Stimulated activated CD4-positive, alpha-beta T cell treated with anti-CD3 and anti-CD28 coated beads, TNF-alpha, amount 100 ng/mL, for 4 hours (primary cell): ENCODE measurements at places on chromosomes 4 and X.

DNA sequence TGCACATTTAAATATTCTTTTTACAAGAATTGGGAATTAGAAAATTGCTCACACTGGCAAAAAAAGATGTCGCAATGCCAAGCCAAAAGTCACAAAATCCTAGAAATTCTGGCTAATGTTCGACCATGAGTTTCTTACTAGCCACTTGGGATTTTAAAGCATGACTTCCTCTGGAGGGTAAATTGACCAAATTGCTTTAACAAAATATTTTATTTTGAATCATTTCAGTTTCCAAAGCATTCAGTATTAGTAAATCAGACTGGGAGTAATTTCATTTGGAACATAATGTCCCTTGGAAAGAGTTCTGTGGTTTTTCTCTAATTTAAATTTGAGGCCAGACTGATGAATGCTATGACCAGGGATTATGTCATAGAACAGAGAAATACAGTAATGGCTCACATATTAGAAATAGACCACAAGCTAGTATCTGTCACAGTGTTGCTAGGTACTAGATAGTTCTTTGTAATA, 7.6 kb upstream of the CXCL5 start:
- DNase-seq, result no peak

DNA sequence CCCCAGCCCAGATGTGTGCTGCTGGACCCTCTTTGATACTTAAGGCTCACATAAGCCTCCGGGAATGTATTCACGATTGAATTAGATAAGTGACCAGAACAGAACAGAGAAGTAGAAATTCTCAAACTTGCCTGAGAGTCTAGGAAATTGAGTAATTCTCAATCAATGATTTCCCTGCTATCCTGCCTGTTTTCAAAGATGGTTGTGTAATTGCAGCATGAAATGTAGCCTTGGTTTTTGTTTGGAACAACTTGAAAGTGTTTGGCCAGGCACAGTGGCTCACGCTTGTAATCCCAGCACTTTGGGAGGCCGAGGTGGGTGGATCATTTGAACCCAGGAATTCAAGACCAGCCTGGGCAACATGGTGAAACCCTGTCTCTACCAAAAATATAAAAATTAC, 41.2 kb downstream of the TNIP2 start:
- DNase-seq, result no peak

DNA sequence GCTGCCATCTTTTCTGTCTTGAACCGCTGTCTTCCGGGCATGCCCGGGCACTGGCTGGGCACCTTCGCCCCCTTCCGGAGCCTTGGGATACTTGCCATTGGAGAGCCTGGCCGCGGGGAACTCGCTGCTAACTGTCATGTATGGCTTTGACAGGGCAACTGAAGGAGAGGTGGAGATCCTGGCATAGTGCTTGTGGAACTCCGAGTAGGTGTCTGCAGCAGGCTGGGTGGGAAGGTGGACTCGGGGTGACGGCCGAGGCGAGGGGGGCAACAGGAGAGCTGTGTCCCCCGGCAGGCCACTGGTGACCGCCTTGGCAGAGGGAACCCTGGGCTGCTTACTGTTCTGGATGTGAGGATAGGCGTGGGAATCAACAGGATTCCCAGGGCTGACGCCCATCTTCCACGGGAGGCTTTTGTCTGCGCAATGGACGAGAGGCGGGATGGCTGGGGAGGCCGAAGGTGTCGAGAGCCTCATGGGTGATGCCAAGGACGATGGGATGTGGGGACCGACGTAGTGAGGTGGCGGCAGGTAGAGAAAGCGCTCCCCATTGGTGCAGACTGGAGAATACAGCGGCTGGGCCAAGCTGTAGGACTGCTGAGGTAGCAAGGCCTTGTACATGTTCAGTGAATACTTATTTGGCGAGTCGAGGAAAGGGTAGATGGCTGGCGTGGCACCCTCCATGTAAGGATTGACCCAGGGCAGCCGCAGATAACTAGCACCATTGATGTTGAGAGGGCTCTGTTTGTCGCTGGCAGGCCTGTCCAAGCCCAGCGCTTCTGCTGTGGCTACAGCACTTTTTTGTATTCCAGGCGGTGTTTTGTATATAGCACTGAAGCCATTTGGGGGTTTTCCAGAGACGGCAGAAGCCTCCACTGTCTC, 23.4 kb downstream of the BCOR start:
- no peak for DNase-seq

- no peak for DNase-seq
Observed at GRCh38 chrX:13345037-13345436, 25.2 kb upstream of the ATXN3L start.

- no peak for DNase-seq
Observed at GRCh38 chrX:85963736-85964135, 83.6 kb downstream of the CHM start.

DNA sequence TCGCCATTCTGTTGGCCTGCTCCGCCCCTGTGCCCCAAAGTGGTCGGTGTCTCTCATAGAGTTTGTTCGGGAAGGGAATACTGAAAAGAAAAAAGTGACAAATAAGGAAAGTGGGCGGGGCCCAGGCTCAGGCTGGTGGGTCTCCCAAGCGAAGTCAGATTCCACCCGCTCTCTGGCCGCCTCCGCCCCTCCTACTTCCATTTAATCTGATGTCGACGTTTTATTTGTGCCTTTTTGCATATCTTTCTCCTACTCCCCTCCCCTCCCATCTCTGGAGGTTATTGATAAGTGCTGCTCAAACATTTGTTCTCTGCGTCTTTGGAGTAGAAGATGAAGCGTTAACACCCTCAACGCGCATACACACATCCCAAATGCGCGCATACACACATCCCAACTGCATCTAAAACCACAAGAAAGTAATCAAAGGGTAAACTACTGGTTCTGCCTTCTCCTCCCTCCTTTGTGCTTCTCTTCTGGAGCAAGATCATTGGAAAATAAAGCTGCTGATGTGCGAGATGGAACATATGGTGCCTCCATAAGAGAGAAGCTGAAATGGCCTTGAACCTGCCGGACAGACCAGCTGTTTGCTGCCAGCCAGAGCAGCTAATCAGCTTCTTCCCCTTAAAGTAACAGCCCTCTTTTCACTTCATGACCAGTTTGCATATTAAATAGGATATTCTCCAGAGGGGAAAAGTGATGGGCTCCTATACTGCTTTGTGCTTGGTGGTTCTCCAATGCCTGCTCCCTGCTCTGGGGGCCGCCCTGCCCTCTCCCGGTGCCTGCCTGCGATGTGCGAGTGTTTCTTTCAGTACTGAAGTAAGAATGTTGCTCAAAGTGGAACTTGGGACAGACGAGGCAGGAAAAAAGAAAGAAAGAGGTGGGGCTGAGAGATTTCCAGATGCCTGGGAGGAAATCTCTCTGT, 3.1 kb downstream of the MAMLD1 start:
- DNase-seq, result no peak

DNA sequence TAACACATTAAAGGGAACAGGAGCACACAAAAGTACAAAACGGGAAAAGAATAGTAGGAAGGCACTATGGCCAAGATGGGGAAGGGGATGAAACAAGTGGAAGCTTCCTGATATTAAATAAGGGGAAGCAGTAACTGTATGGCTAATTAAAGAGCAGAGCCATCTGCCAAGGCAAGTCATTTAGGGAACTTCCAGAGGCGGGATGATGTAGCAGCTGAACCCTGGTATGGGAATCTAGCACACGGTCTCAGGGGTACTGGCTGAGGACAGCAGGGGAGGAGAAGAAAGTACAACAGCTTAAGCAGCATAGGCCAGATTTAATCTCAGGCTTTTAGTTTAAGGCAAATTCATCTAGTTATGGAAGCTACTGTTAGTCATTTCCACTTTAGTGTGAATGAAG, 59.1 kb downstream of the IGFBP7 start:
- DNase-seq, result no peak

- no peak for DNase-seq
Observed at GRCh38 chr4:100826067-100826466, 308.2 kb upstream of the EMCN start.
